ENCODE measurements at places on chromosomes 1 and 21.

DNA sequence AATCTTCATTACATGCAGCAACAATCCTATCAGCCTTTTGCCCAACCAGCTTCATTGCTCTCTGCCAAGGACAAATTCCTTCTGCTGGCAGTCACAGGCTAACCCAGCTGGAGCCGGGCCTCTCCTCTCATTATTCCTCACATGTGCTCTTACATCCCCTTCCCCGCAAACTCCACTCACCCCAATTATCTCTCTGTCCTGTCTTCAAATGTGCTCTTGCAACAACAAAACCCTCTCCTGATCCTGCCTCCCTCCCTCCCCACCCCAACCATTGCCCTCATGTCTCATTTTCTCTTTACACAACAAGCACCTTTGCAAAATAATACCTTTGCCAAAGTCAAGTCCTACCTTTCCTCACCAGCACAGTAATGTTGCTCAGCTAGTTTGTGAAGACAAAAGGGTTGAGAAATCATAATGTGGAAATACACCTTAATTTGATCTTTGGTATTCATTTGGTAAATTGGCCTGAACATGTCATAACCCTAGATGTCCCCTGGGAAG is 36.0 kb upstream of the DHCR24 start:
- DNase-seq = no peak

DNA sequence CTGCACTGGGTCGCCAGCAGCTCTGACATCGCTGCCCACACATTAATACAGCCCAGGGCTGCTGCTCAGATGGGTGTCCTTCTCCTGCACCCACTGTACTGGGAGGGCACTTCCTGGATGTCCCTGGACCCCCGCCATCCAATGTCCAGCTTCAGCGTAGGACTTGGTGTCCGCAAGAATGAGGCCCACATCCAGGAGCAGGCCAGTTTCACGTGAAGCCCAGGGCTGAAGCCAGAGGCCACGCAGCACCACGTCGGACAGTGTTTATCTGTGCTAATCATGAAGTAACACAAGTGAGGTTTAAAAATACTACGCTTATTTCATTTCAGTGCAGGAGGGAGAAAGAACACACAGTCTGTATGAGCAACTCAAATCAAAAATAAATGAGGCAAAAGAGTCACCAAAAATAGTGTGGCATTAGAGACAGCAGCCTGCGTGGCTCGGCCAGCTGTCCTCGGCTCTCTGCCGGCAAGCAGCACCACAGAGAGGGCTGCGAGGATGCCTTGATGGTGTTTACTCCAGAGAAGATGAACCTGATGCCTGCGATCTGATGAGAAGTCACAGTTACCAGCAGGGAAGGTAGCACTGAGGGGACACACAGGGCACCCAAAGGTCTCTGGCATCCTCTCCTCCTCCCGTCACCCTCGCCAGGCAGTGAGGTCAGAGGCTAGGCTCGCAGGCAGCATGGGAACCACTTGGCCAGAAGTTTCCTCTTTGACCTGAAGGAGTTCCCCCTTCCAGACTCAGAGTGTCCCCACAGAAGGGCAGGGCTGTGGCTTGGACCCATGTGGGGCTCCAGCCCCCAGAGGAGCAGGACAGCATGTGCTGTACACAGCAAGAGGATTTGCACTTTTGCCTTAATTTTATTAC is 22.1 kb upstream of the NPHP4 start:
- DNase-seq = no peak

DNA sequence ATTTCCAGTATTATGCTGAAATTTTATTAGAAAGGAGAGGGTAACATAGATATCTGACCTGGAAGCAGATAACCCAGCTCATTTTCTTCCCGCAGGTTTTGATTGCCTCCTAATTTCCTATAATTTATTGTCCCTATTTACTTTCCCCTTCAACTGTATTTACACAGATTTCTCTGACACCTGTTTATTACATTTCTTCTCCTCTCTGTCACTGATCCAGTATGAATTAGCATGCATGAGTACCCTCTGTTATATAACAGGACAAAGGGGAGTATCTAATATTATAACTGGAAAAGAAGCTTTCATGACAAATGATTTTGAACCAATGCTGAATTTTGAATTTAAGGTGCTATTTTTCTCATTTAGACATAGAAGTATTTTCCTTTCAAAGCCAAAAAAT is 37.4 kb downstream of the DENND1B start:
- DNase-seq = no peak

GRCh38 chr1:213737398-213738035 is 250.3 kb upstream of the PROX1 start:
- peak; percentile 17 for DNase-seq

- DNase-seq = no peak
Observed at GRCh38 chr1:99728494-99729235, 37.8 kb downstream of the FRRS1 start.

All from esophagus muscularis mucosa (tissue), 4 donors.